ENCODE measurements at places on chromosomes 4 and X.

- DNase-seq, result peak; percentile 81
Observed at GRCh38 chrX:48631376-48632090, 34.2 kb downstream of the WDR13 start.

DNA sequence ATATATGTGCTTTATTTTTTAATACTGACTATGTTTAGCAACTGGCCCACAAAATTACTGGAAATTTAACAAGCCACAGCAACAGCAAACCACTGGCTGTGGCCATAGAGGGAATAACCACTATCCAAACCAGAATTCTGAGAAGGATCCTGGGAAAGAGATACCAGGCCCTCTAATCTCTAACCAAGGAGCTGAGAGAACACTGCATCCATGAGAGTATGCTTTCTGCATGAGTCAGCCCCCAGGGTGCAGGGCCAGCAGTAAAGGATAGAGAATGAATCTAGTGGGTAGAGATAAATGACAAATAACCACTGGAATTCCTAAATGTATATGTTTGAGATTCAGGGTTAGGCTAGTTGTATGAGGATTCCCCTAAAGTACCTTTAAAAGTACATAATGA, 221.8 kb downstream of the KIT start:
- DNase-seq, result no peak

GRCh38 chr4:40548256-40548655, 81.4 kb downstream of the RBM47 start:
- DNase-seq, result no peak

DNA sequence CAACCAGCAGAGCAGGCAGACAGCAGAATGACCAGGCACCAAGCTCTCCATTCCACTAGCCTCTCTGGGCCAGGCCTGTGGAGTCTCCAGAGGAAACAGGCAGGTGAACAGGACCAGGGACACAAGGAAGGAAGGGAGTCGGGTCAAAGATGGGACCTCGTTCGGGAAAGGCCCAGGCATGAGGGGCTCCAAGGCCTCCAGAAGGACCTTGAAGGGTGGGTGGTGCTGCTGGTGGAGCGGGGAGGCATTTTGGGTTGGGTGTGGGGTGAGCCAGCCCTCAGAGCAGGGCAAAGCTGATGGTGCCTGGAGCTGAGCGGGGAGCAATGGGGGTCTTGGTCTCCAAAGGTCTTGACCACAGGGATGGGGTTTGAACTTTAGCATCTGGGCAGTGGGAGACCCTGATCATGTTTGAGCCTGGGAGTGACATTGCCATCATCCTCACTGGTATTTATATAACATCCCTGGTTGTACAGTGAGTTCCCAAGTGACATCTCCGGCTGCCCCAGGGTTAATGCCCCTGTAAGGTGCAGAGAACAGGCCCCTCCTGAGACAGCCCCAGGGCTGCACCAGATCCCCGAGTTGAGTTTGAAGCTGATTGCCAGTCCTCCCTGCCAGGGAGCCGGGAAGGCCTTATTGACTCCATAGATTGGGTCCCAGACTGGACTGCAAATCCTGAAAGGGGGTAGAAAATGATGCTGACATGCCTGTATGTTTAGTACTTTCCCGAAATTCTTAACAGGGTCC, 52.7 kb downstream of the PSAPL1 start:
- no peak for DNase-seq

DNA sequence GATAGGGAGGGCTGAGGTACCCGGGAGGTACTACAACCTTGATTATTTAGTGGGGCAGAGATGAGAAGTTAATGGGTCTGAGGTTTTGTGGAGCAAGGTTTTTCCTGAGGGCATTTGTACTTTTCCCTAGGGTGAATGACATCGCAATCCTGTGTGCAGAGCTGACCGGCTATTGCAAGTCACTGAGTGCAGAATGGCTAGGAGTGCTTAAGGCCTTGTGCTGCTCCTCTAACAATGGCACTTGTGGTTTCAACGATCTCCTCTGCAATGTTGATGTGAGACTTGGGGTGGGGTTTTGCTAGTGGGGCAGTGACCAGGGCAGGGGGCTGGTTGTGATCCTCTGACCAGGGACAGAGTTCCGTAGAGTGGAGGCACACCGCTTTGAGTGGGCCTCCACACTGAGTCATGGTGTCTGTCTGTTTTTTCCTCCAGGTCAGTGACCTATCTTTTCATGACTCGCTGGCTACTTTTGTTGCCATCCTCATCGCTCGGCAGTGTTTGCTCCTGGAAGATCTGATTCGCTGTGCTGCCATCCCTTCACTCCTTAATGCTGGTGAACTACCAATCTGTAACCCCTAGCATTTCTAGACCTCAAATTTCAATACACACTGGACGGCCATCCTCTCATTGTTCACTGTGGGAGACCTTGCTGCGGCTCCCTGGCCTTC, 9.9 kb downstream of the MED12 start:
- DNase-seq, result no peak

DNA sequence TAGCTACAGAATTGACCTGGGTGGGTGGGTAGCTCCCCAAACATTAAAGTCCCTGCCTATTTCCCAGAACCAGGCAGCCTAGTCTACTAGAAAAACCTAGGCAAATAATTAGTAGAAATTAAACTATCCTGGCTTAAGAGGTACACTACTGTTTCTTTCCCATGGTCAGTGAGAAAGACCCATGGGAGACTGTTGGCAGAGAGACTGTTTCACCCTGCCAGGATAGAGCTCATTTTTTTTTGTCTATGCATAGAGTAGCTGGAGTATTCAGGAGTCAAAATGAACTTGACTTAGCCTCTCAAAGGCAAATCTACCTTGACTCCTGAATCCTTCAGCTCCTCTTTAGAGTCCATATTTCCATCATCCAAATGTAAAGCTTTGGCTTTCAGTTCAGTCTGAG, 107.0 kb upstream of the AR start:
- no peak for DNase-seq

DNA sequence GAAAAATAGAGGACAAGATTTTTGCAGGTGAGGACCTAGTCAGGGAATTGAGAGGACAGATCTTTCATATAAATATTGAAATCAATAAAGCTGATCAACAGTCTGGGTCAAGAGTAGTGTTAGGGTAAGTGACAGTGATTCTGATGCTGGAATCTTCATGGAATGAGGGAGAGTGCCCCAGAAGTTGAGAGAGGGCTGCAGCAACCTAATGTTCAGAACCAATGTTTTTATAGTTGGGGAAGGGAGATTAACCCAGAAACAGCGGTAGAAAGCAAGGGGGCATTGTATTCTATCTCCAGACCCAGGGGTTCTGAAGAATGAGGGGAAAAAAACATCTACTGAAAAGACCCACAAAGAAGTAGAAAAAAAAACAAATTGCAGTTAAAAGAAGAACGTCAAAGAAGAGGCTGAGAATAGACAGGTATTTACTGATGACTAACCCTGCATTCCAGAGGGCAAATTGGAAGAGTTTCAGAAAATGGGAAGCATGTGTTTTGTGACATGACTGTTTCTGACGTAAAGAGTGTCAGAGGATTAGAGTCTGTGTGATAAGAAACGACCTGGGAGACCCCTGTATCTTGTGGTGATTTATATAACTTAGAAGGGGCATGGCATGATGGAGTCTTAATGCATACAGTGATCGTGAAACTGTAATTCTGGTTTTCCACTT, 819.6 kb upstream of the EPHA5 start:
- DNase-seq, result no peak

DNA sequence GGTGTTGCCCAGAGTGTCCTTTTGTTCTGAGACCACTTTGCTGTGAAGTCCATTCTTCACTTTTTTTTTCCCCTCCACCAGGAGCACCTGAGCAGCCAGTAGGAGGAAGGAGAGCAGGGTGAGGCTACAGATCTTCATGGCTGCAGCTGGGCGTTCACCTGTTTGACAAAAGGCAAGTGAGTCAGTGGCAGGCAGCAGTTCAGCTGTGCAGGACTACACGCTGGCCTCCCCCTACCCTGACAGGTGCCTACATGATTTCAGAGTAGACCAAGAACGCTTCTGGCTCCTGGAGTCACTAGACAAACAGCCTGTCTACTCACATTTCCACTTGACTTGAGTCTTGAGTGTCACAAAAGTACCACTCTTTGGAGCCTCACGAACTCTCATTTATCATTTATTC, 2.0 kb downstream of the FGFBP1 start:
- DNase-seq, result no peak

- DNase-seq, result no peak
Observed at GRCh38 chrX:110703641-110704040, 92.0 kb downstream of the CHRDL1 start.
